T-cell (primary cell): ENCODE measurements at places on chromosomes 16 and 17.

GRCh38 chr17:27974531-27975145 is 67.8 kb upstream of the NLK start:
- DNase-seq, result no peak

DNA sequence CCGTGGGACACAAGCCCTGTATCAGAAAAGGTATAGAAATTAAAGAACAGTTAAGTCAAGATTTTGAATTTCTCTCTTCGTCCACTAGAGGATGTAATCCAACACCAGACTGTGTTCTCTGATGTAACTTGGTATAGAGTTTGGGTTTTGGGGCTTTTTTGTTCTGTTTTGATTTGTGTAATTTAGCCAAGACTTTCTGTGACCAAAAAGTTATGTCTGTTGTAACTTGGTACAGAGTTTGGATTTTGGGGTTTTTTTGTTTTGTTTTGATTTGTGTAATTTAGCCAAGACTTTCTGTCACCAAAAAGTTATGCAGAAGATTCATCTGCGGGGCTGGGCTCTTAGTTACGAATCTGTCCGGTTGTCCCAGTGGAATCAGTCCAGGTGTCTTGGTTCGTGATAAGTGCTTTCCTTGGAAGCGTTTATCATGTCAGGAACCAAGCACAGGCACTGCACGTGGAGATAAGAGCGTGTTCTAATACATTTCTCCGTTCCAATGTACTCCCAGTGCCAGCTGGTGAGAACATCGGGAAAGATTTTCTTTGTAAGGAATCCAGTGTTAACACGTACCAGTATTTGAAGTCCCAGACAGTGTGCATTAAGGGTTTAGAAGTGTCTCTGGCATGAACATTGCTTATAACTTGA is 44.1 kb upstream of the SEC14L1 start:
- DNase-seq, result no peak

GRCh38 chr17:50188531-50188920 is 12.9 kb downstream of the COL1A1 start:
- DNase-seq, result no peak

DNA sequence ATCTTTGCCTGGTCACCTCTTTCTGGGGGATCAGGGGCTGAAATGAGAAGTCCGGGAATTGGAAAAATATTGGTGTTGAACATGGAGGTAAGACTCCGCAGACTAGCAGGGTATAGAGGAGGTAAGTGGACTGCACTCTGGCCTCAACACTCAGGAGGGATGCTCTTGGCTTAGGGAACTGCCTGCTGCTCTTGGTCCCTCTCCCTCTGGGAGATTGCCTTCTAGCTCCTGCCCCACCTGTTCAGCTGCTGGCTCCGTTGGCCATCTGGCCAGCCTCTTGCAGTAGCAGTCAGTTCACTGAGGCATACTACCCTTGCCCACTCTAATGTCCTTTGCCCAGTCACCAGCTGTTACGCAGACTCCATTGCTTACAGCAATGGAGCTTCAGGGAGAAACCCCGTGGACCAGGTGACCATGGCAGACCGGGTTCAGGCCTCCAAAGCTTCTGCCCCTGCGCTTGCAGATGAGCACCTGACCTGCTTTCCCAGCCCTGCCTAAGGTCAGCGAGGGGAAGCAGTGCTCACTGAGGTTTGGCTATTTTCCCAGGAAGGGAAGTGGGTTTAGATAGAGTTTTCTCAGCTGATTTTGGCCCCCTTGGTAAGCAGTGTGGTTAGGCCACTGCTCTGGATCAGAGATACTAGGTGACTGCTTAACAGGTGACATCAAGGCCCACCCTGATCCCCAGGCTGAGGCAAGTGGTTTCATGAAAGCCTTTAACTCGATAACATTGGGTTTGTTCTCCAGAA is 11.9 kb downstream of the CDK5RAP3 start:
- no peak for DNase-seq

- no peak for DNase-seq
Measured at GRCh38 chr17:80071116-80071841, 30.1 kb upstream of the GAA start.

- DNase-seq, result no peak
Measured at GRCh38 chr16:79856581-79856980, 256.0 kb upstream of the MAF start.
